ENCODE measurements at places on chromosomes 3 and 15.

- DNase-seq = no peak
These were observed 166.8 kb upstream of the MRPL3 start for GRCh38 chr3:131669600-131669999.

- DNase-seq = no peak
These were observed 88.9 kb downstream of the EOMES start for GRCh38 chr3:27633224-27633545.

DNA sequence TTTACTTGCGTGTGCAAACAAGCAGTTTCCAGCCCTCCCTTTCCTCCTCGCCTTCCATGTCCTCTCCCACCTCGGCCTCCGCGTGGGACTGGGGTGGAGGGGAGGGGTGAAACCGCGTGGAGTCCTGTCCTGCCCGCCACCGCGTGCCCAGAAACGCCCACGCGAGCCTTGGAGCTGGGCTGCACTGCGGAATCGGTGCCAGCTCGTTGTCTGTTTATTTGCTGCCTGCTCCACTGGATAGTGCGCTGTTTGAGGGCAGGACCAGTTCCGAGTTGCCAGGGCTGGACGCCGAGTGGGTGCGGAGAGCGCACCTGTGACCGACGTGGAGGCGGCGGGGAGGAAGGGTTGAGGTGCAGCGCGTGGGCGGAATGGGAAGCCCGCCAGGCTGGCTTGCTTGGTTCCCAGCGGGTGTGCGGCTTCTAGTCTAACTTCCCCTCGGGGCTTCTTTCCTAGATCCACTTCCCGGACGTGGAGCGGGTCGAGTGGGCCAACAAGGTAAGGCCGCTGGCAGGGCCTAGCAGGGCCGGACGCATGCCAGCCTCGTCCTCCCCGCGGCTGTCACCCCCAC, 17.3 kb downstream of the ESYT3 start:
- DNase-seq = no peak

- no peak for DNase-seq
These were observed 42.6 kb downstream of the PHLDB2 start for GRCh38 chr3:111901637-111902036.

GRCh38 chr3:40913641-40914040, 285.7 kb upstream of the CTNNB1 start:
- no peak for DNase-seq

- DNase-seq = no peak
These were observed 28.4 kb downstream of the CCDC12 start for GRCh38 chr3:46947981-46948791.

DNA sequence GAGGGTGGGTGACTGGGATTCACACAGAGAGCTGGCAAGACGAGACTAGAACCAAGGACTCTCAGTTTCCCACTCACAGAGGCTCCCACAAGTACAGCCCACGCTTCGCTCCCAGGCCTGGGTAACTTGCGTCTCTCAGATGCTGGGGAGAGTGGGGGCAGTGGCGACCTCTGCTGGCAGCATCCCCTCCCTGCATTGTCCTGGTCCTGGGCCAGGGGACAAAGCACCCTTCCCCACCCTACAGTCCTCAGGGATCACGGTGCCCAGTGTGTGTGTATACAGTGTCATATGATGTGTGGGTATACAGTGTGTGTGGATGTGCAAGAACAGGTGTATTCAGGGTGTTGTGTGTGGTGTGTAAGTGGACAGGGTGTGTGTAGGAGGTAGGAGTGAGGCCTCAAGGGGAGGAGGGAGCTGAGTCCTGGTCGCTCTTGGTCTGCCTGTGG, 12.8 kb downstream of the VILL start:
- peak; percentile 31 for DNase-seq

GRCh38 chr3:71955240-71956068, 170.5 kb upstream of the PROK2 start:
- peak; percentile 73 for DNase-seq

DNA sequence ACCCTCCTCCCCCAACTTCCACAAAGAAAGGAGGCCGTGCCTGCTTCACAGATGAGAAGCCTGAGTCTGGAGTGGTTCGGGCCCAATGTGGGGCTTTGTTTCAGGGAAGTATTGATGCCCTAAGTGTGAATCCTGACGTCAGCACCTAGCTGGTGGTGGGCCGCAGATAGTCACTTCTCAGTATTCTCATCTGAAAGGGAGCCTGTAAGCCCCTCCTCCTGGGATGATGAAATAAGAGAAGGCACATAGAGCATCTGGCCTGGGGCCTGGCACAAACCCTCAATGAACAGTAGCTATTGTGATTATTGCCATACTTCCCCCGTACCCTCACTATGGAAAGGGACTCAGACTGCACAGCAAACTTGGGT, 24.8 kb downstream of the LINGO1 start:
- no peak for DNase-seq

DNA sequence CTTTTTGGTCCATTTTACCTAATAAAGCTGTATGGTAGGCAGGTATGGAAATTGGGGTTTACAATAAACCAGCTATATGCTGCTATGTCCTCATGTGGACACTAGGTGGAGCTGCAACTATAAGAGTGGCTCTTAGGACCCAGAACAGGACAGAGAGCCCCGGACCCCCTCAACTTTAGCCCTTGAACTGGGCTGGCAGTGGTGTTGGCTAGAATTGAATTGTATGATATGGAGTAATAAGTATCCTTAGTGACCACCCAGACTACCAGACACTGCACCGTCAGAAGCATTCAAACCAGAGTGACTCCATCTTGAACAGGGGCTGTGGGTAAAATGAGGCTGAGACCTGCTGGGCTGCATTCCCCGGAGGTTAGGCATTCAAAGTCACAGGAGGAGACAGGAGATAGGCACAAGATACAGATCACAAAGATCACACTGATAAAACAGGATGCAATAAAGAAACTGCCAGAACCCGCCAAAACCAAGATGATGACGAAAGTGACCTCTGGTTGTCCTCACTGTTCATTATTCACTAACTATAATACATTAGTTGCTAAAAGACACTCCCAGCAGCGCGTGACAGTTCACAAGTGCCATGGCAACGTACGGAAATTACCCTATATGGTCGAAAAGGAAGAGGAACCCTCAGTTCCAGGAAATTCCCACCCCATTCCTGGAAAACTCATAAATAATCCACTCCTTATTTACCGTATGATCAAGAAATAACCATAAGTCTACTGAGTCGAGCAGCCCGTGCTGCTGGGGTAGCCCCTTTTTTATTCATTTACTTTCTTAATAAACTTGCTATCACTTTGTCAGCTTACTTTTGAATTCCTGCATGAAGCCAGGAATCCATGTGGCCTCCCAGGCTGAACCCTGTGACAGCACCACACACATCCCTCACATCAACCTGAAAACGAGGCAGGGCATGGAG, 68.7 kb upstream of the BLM start:
- DNase-seq = no peak

GRCh38 chr3:119211193-119211592, 29.5 kb downstream of the B4GALT4 start:
- DNase-seq = no peak

- DNase-seq = no peak
These were observed 52.3 kb downstream of the ADAM10 start for GRCh38 chr15:58697220-58697619.

GRCh38 chr15:77966540-77967234, 110.8 kb downstream of the TBC1D2B start:
- no peak for DNase-seq

DNA sequence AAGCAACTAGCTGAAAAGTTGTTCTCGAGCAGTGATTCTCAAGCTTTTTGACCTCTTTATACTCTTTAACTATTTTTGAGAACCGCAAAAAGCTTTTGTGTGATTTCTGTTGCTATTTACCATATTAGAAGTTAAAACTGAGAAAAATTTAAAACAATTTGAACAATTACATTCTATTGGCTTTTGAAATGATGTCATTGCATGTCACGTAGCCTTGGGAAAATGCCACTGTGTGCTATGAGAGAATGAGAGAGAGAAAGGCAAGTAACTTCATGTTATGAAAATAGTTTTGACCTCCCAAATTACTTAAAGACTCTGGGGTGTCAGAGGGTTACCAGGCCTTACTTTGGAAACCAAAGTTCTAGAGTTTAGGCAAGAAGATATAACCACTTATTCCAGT, 8.0 kb downstream of the USP13 start:
- DNase-seq = no peak

GRCh38 chr3:169085827-169086226, 577.7 kb downstream of the MECOM start:
- DNase-seq = no peak

DNA sequence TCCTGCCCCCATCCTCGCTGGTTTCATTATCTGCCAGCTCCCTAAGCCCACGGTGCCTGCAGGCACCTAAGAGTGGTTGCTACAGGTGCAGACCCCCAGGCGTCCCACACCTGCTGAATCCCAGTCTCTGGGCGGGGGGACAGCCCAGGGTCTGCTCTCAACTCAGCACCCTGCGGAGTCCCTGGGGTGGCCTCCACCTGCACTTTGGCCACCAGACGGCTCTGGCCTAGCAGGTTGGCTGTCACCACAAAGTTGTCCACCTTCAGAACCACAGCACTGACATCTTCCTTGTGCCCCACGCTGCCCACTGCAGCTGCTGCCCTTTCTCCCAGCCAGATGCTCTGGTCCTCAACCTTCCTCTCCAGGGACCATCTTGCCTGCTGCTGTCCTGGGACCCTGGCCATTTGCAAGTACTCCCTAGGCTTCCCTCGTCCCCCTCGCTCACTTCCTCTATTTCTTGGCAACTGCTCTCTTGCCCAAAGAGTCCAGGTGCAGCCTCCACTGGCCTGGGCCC, 34.9 kb upstream of the SNRPA1 start:
- no peak for DNase-seq

DNA sequence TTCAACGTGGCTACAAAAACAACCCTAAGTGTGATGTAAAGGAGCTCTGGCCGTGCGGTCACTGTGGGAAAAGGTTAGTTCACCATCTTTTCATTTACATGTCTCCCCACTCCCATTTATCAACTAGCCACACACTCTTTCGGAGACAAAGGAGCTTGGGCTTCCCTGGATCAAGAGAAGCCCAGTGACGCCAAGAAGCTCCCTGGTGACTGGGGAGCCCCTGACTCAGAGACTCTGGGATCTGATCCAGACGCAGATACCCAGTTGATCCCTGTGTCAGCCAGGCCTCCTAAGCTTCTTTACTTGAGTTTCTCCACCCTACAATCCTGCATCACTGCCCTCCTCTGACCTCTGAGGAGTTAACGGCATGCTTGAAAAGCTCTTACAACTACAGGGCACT, 43.9 kb downstream of the HEG1 start:
- no peak for DNase-seq

- DNase-seq = no peak
These were observed 148.8 kb upstream of the HES1 start for GRCh38 chr3:193987186-193987585.

DNA sequence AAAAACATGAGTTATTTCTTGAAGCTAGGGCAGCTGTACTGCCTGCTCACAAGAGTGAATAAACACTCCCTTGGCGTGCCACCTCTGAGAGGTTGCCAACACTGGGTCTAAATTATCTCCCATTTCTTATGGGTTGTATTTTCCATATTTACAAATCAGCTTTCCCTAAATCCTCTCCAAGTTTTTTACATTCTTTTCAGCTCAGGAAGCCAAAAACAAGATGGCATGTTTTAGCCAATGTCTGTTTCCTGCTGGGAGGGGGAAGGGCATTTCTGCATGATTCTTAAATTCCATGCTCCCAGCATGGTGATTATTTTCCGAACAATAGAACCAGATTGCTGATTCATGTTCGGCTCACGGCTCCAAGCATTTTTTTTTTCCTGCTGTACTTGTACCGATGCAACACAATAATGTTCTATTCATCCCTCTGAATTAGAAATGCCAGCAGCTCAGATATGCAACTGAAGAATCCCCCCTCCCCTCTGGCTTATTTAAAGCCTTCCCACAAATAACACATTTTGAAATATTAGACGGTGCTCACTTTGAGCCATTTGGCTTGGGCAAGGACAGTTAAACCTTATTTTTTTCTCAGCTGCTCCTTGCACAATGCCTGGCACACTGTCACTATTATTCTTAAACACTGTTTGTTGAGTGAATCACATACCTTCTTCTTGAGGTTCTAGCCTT, 252.5 kb downstream of the THRB start:
- no peak for DNase-seq

DNA sequence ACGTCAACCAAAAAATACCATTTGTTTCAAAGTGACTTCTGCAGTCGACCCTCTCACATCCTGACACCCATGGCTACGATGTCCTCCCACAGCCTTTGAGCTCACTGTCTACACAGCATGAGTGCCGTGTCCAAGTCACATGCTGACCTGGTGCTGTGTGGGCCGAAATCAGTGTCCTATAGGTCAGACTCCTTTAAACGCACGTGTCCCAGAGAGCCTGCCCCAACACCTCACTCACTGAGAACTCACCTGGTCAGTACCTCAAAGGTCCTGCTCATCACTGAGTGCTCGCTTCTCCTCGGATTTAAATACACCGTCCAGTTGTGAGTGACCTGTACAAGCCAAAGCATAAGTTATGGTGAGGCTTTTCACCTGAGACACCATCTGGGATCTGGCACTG, 83.3 kb downstream of the OCA2 start:
- DNase-seq = no peak

- no peak for DNase-seq
These were observed 41.0 kb downstream of the MBNL1 start for GRCh38 chr3:152309535-152310307.

- no peak for DNase-seq
These were observed 59.1 kb downstream of the SCN10A start for GRCh38 chr3:38756892-38757291.

DNA sequence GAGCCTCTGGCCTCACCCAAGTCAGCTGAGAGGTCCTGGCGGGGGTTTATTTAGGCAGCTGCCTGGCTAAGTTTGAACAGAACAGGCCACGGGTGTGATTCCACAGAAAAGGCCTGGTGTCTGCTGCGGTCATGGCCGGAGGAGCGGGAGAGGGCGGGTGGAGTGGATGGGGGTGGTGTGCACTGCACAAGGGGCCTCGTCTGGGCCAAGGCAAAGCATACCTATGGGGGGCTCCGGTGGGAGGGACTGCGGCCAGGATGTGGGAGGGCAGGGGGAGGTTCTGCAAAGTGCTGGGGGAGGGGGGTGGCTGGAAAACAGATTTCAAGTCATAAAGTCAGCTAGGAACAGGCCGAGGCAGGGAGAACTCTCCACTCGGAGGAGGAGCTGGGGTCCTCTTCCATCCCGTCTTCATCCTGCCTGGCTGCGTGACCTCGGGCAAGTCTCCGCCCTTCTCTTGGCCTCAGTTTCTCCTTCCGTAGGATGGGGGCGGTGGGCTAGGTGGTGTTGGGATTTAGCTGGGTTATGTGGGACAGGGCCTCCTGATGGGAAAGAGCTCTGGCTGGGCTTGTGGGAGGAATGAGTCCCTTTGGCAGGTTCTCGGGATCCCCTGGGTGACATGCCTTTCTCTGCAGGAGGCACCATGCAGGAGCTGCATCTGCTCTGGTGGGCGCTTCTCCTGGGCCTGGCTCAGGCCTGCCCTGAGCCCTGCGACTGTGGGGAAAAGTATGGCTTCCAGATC, 878 bp downstream of the ISLR start:
- no peak for DNase-seq

GRCh38 chr3:163011596-163011995, 1515.0 kb downstream of the OTOL1 start:
- no peak for DNase-seq
